ENCODE measurements at places on chromosomes 11 and 22.

- no peak for DNase-seq
Observed at GRCh38 chr11:9092072-9092471, 673 bp upstream of the SCUBE2 start.

- no peak for DNase-seq
Observed at GRCh38 chr11:134882671-134883297, 470.7 kb upstream of the B3GAT1 start.

DNA sequence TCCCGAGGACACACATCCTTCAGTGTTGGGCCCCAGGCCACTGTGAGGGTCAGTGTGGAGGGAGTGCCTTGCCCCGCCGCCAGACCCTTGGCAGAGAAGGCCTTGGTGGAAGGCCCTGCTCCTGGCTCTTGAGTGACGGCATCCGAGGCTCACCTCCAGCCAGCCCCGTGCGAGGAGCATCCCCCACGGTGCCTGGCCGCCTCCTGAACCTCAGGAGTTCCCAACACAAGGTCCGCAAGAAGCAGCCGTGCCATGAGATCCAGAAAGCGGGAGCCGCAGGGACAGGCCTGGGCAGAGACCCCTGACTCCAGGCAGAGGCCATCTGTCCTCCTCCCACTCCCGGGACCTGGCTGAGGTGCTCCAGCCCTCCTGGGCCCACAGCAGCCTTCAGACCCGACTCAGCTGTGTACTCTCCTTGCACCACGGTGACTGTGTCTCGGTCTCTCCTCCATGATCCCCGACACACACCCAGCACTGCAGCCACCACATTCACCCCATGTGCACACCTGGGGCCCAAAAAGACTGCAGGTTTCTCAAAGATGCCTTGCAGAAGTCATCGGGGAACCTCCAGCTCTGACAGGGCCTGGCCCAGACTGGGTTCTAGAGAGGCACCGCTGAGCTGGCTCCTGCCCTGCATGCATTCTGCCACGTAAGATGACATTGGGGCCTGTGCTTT lies 870.2 kb downstream of the BRD1 start:
- no peak for DNase-seq

- DNase-seq: no peak
Observed at GRCh38 chr22:37169947-37170688, 17.9 kb downstream of the C1QTNF6 start.

DNA sequence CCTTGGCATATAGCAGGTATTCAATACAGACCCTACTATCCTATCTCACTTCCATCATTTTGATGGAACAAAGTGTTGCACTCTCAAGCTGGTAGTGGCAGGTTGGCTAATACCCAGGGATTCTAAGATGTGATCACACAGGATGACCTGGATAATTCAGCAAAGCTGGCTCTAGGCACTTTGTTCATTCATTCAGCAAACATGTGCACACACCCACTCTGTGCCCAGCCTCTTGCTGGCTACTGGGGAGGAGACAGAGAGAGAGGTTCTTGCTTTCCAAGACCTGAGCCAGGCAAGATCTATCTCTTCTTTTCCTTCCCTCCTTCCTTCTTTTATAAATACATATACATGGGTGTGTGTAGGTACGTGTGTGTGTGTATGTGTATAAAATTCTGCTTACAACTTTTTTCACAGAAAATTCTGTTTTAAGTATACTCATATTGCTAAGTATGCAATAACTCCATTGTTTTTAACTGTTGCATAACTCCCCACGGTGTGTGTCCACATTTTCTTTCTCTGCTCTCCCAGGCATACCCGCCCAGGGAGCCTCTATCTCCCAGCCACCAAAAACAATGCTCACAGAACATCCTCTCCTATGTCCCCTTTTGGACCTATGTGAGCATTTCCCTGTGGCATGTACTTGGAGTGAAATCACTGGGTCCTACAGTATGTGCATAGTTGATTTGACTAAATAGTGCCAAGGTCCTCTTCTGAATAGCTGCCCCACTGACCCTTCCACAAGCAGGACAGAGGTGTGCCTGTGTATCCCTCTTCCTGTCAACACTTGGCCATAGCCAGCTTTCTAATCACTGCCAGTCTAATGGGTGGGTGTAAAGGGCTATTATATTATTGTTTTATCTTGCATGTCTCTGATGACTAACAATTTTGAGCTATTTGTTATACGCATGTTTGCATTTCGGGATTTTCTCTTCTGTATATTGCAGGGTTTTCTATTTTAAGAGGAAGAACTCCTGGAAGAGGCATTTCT lies 27.5 kb downstream of the CLPB start:
- DNase-seq: no peak

DNA sequence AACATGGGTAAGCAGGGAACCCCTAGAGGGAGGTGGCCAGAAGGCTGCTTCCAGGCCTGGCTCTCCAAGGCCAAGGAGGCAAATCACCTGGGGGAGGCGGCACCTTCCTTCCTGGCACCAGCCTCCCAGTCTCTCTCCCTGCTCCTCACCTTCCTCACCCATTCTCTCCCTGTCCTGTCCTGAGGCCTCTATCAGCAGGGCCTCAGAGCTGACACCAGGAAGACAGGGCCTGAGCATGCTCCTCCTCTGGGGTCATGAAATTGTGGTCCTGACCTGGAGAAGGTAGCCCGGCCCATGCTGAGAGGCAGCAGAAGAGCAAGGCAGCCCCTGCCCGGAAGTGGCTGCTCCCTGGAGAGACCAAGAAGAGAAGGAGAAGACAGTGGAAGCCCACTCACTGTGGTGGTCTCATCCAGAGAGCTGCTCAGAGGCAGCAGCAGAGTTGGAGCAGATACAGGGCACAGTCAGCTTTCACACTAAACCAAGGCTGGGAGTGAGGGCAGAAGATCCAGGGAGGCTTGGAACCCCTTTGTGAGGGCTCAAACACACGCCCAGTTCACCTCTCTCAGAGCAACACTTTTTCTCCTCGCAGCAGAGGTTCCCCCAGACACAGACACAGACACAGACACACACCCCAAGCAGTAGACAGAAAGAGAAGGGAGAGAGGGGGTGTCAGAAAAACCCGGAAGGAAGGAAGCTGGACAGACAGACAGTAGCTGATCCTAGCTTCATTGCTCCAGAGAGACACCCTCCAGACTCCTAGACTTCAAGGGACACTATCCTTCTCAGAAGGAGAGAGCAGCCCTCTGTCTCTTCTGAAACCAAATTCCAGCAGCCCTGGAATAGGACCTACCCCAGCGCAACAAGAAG lies 1.8 kb downstream of the BCL9L start:
- DNase-seq: no peak

DNA sequence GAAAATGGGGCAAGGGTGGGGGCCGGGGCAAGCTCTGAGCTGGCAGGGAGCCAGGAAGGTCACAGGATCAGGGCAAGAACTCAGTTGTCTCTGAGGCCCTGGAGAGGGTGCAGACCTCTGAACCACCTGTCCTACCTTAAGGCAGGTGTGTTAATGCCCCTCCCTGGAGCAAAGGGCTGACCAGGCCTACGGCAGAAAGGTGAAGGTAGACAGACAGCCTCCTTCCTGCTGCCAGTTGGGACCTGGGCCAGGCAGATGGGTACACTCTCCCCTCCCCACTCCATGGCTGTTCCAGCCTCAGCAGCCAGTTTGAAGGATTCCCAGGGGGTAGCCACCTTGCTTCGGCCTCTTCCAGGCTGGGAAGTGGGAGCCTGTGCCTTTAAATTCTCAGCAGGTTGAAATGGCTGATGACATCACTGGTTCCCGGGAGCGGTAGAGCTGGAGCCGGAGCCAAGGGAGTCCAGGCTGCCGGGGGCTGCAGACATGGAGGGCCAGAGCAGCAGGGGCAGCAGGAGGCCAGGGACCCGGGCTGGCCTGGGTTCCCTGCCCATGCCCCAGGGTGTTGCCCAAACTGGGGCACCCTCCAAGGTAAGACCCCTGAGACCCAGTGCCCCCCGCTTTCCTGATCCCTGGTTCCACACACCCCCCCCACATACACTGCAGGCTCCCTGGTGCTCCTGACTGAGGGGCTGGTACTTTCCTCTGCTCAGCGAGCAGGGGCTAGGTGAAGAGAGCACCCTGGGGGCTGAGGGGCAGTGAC lies at the start of gene INPP5J:
INPP5J (plus strand) TSS at position 435 of the 760 bp plus-strand sequence; CDS start at position 484, 49 bp downstream.
- no peak for DNase-seq

Measured in activated naive CD4-positive, alpha-beta T cell (primary cell).